ENCODE measurements at places on chromosomes 5 and 9. TPM values are rescaled to one million over a fixed set of nuclear protein-coding genes. Genes with fewer than 3 reads are reported as not detected.

Gene CSF1R
- total RNA-seq, result not detected

Gene PDLIM4
- 1.1 TPM for total RNA-seq

Gene SNCAIP
- total RNA-seq, result not detected

Gene BNIP1
- 20.6 TPM for total RNA-seq

Gene WNT8A
- not detected for total RNA-seq

Gene TTC23L
- 1.4 TPM for total RNA-seq

Gene GLE1
- total RNA-seq, result 41.1 TPM

Gene CFAP157
- total RNA-seq, result not detected

Gene AGXT2
- not detected for total RNA-seq

Gene FCN2
- total RNA-seq, result not detected

Gene CA9
- total RNA-seq, result not detected

Gene IL9
- total RNA-seq, result not detected

Gene SLC31A2
- total RNA-seq, result 9.3 TPM

Gene WDR31
- total RNA-seq, result 0.56 TPM

Gene IL3
- not detected for total RNA-seq

Gene IDNK
- total RNA-seq, result 6.3 TPM

Gene FCN1
- not detected for total RNA-seq

Gene IFNA2
- not detected for total RNA-seq

DNA sequence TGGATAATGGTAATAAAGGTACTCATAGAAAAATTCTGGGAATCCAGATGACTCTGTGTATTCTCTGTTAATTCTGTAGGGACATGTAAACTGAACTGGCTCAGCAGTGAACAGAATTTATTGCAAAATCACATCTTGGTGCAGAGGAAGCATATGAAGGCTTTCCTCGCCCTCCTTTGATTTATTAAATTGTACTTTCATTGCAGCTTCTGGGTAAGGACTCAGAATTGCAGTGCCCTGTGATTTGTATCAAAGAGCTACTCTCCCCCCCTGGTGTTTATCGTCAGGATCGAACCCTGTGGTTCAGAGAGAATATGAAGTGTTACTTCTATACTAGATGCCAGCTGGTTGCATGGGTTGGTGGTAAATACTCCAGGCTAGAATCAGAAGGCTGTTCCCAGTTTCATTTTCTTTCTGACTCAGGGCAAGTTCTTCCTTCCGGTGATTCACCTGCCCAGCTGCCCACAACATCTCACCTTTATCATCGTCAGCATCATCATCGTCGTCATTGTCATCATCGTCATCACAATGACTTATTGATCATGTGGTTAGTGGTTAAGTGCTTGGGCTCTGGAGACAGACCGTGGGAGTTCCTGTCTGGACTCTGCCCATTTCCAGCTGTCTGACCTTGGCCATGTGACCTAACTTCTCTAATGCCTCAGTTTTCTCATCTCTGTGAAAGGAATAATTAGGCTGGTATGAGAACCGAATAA, 238.8 kb downstream of the ARHGAP26 start:
- no peak for DNase-seq

DNA sequence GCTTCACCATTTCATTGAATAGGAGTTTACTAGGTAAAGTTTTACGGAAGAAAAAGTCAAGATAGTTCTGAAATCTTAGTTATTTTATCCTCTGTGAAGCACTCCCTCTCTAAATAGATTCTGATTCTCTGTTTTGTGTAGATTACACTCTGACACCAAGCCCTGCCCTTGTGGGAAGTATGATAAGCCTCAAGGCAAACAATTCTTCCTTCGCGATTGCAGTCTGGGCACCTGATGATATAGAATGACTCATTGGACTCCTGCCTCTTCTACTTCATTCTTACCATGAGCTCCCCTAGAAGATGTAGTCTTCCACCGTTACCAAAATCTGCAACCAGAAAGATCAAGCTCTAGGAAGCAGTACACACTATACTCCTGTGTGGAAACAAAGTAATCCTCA, 626.9 kb upstream of the PTGER4 start:
- no peak for DNase-seq

DNA sequence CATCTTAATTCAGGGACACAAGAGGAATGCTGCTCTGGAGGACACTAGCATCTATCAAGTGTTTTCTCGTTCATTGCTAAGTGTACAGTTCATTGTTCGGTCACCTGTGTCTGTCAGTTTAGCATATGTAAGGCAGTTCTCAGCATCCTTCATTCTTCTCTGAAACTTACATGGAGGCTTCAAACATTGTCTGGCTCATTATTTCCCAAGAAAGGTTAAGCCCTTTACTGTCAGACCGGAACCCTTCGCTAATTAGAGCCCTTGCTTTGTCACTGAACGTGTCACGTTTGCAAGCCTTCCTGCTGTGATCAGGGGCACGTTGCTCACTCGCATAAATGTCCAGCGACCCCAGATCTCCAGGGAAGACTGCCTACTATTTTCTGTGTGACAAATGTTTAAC, 62.3 kb upstream of the RIOK2 start:
- no peak for DNase-seq

- no peak for DNase-seq
Measured at GRCh38 chr9:87590996-87591395, 93.3 kb downstream of the DAPK1 start.

DNA sequence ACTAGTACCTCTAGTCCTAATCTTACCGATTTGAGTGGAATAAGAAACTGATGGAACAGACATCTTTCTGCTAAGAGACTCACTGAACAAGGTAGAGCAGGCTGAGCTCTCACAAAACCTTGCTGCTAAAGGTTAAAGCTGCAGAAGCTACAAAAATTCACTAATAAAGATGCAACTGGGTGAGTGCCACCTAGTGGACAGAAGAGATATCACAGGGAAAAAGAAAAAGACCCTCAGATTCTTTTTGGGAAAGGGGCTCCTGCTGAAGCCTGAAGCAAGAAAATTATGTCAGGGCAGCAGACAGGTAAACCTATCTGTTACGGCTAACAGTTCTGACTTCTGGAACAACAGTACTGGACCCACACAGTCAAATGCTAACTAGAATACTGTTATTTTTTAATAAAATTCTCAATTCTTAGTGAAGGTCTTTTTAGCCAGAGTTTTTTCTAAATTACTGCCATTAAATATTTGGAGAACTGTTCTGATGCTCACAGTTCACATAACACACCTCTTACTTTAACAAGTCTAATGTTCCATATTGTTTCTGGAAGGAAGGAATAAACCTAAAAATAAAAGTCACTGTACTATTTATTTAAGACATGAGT, 51.2 kb downstream of the DIAPH1 start:
- DNase-seq, result no peak

- no peak for DNase-seq
Measured at GRCh38 chr5:75057561-75057960, 5.2 kb upstream of the GCNT4 start.

DNA sequence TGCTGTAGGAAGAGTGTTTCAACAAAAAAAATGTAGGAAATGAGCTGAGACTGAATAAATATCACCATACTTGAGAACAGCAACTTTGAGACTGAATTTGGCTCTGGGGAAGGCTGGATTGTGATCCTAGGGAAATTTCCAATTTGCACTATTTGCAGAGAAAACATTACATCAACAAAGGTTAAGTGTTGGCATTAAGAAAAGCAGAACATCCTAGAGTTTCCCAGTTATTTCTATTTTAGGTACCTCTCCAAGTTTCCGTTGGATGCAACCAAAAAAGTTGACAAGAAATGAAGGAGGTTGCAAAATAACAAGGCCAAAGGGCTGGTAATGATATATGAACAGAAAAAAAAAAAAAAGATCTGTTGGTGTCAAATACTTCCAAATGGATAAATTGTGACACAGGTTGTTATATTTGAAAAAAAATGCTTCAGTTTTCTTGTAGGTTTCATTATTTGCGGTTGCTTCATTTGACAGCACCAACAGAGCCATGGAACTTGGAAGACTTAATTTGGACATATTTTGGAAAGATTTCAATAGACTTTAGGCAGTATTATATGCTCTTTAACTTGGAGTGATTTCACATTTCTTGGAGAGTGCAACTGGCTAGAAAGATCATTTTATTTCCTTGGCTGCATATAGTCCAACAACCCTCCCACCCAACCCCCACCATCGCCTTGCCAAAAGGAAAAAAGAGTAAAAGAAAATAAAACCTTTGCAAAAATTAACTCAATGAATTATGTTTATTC, 230.8 kb downstream of the ZNF608 start:
- DNase-seq, result no peak

- no peak for DNase-seq
Measured at GRCh38 chr5:157594257-157594656, 18.7 kb upstream of the ADAM19 start.

GRCh38 chr5:89327608-89328007, 444.6 kb upstream of the MEF2C start:
- no peak for DNase-seq

GRCh38 chr5:131109540-131110255, 55.4 kb downstream of the HINT1 start:
- DNase-seq, result peak; percentile 17

- no peak for DNase-seq
Measured at GRCh38 chr9:93030642-93031628, 27.6 kb upstream of the SUSD3 start.

DNA sequence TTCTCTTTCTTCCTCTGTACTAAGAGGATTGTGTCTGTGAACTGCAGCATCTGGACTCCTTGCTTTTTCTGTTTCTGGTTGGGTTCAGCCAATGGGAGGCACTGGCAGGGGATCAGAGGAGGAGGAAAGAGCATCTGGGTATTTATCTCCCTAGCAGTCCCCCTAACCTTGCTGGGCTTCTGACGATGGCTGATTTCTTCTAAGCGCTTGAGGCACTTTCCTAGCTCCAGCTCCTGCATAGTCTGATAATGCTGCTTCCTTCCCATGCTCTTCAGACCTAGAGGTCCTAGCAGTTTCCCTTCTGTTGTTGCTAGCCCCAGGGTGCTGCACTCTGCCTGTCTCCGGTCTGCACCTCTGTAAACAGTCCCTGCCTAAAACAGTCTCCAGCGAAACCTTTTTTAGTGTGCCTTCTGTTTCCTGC, 225.1 kb downstream of the PDZD2 start:
- no peak for DNase-seq

All from HepG2 (cell line).